ENCODE measurements at places on chromosomes 5 and 9. TPM values are rescaled to one million over a fixed set of nuclear protein-coding genes. Genes with fewer than 3 reads are reported as not detected.

DDX4 gene
- total RNA-seq, result not detected

TRIM52 gene
- 5.1 TPM for total RNA-seq

LCN15 gene
- not detected for total RNA-seq

GLDC gene
- 74.6 TPM for total RNA-seq

GRCh38 chr5:19928562-19929421, 59.2 kb downstream of the CDH18 start:
- H3K27ac ChIP-seq, result no peak overlapping the region
- H3K4me3 ChIP-seq, result no peak overlapping the region
- no peaks in the 10 kb centered on the region for H3K36me3 ChIP-seq
- no peak for DNase-seq

DNA sequence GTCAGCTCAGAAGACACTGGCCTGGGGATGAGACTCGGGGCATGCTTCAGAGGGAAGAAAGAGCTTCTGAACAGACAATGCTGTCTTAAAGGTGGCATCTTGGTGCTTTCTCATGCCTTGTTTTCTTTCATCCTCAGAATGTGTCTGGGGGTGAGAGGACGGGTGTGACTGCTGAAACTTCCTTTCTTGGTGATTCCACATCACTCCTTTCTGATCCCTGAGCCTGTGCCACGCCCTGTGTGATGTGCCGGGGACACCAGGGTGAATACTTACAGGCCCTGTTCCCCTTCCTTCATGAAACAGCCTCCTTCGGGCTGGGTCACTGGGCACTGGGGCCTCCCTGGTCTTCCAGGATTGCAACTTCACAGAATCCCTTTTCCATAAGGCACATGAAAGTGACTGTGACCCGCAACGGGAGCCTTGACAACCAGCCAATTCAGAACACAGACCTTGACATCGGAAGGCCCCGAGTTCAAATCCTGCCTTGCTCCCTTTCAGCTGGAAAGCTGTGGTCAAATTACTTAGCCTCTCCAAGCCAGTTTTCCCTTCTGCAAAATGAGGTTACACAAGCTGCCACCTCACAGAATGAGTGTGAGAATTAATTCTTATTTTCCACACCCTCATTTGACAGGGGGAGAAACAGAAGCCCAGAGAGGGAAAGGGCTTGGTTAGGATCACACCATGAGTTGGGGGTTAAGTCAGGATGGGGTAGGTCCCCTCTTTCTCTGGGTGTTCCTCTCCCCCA, 44.1 kb upstream of the IL17B start:
- DNase-seq, result no peak
- no peaks in the 10 kb centered on the region for H3K27me3 ChIP-seq
- H3K36me3 ChIP-seq, result no peaks in the 10 kb centered on the region

GRCh38 chr5:17267106-17267505, 49.7 kb downstream of the BASP1 start:
- H3K4me3 ChIP-seq, result no peak overlapping the region
- H3K27me3 ChIP-seq, result no peaks in the 10 kb centered on the region
- DNase-seq, result no peak
- H3K36me3 ChIP-seq, result peaks cover 40% of the 10 kb centered on the region
- H3K27ac ChIP-seq, result no peak overlapping the region

- no peaks in the 10 kb centered on the region for H3K4me1 ChIP-seq
- H3K36me3 ChIP-seq, result no peaks in the 10 kb centered on the region
- H3K4me3 ChIP-seq, result no peak overlapping the region
- H3K27me3 ChIP-seq, result no peaks in the 10 kb centered on the region
- no peak for DNase-seq
- no peak overlapping the region for H3K27ac ChIP-seq
Observed at GRCh38 chr9:105425816-105426433, 21.9 kb upstream of the FSD1L start.

DNA sequence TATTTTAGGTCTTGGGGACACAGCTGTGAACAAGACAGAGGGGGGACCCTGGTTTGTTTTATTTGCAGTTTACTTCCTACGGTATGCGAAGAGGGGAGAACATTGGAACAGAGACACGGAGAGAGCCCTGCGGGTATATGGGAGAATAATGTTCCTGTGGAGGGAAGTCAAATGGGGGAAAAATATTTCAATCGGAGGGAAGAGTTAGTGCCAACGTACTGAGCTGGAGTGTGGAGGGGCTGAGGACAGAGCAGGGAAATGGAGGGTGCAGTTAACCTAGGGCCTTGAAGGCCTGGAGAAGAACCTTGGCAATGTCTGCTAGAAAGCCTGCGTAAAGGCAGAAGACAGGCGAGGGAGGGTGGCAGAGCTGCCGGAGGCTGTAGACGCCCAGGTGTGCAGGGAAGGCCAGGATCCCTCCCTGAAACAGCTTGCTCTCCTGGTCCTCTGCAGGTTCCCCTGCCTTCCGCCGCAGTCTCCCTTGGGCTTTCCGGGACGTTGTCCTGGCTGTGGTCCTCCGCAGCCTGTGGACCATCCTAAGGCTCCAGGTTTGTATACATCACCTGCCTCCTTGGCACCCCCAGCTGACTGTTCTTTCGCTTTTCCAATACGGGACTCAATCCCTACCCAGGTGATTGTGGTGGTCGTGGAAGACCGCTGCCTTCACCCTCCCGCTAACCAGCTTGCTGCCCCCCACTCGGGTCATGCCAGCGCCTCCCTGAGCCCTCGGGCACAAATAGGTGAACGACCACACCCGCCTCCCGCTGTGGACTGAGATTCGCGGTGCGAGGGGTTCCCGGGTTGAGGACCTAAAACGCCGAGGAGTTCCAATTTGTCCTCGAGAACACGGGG, 1.9 kb upstream of the RACK1 start:
- peak; percentile 47 for DNase-seq
- H3K27me3 ChIP-seq, result no peaks in the 10 kb centered on the region
- H3K4me1 ChIP-seq, result no peaks in the 10 kb centered on the region
- H3K4me3 ChIP-seq, result peak overlapping the region; percentile 93
- H3K36me3 ChIP-seq, result peaks cover 40% of the 10 kb centered on the region

DNA sequence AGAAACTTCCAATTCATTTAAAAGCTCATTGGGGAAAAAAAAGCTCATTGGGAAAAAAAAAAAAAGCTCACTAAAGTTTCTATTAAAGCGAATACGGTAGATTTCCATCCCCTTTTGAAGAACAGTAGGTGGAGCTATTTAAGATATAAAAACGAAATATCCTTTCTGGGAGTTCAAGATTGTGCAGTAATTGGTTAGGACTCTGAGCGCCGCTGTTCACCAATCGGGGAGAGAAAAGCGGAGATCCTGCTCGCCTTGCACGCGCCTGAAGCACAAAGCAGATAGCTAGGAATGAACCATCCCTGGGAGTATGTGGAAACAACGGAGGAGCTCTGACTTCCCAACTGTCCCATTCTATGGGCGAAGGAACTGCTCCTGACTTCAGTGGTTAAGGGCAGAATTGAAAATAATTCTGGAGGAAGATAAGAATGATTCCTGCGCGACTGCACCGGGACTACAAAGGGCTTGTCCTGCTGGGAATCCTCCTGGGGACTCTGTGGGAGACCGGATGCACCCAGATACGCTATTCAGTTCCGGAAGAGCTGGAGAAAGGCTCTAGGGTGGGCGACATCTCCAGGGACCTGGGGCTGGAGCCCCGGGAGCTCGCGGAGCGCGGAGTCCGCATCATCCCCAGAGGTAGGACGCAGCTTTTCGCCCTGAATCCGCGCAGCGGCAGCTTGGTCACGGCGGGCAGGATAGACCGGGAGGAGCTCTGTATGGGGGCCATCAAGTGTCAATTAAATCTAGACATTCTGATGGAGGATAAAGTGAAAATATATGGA, at the start of gene PCDHGA12:
Gene PCDHGA12, plus strand, starts transcription at position 176 of the 782 bp plus-strand sequence. Its CDS starts 253 bp downstream, at position 429.
- no peak within 1 kb of the TSS for H3K27ac ChIP-seq
- DNase-seq, result no peak
- no peak within 1 kb of the TSS for H3K4me3 ChIP-seq
- H3K27me3 ChIP-seq, result no peaks in the 10 kb centered on the region
- H3K36me3 ChIP-seq, result peaks cover 54% of the 10 kb centered on the region
- H3K4me1 ChIP-seq, result no peaks in the 10 kb centered on the region

- H3K27me3 ChIP-seq, result no peaks in the 10 kb centered on the region
- DNase-seq, result no peak
- H3K4me3 ChIP-seq, result no peak overlapping the region
- no peaks in the 10 kb centered on the region for H3K4me1 ChIP-seq
- H3K27ac ChIP-seq, result no peak overlapping the region
- H3K36me3 ChIP-seq, result no peaks in the 10 kb centered on the region
Observed at GRCh38 chr5:56993241-56993640, 41.3 kb upstream of the MIER3 start.
